KBM-7 (cell line): ENCODE measurements at places on chromosomes 5 and 9.
A peak's percentile ranks its signal among the peaks of the same experiment; 100 is the strongest.

GRCh38 chr9:126618585-126619360 lies 5.0 kb downstream of the LMX1B start:
- no peak for DNase-seq

GRCh38 chr5:88667496-88668201 lies 215.3 kb downstream of the MEF2C start:
- DNase-seq = no peak

- no peak for DNase-seq
These were observed 69.7 kb upstream of the SARDH start for GRCh38 chr9:133807818-133808217.

- no peak for DNase-seq
These were observed 193.2 kb downstream of the MAPKAP1 start for GRCh38 chr9:125513668-125514413.

DNA sequence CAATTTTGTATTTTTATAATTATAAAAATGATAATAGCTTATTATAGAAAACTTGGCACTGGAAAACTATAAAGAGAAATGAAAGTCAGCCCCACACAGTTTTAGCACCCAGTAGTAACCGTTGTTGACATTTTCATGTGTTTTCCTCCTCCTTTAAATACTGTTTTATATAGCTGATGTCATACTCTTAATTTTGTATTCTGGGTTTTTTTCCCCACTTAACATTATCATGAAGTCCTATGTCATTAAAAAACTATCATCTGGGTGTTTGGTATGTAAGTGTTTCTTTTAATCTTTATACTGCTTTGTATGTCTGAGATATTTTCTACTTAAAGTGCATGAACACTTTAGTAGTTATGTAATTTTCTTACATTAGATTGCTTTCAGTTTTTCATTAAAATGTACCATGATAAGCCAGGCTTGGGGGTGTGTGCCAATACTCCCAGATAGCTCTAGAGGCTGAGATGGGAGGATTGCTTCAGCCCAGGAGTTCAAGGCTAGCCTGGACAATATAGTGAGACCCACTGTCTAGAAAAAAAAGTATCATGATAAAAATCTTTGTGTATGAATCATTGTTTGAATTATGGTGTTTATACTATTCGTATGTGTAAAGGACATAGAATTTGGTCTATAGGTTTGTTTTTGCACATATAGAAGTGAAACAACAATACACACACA lies 2.7 kb downstream of the RAD50 start:
- no peak for DNase-seq

- DNase-seq = no peak
These were observed 135.2 kb downstream of the AOPEP start for GRCh38 chr9:94861589-94862272.

- no peak for DNase-seq
These were observed 698.3 kb downstream of the MAT2B start for GRCh38 chr5:164203581-164204225.

- no peak for DNase-seq
These were observed 308.8 kb upstream of the TRPC7 start for GRCh38 chr5:136674178-136674577.

- no peak for DNase-seq
These were observed 9.5 kb downstream of the SPRY4 start for GRCh38 chr5:142315096-142315900.

GRCh38 chr9:88925481-88925880 lies 65.8 kb upstream of the S1PR3 start:
- DNase-seq = no peak

GRCh38 chr9:135016037-135016640 lies 71.3 kb upstream of the OLFM1 start:
- DNase-seq = no peak

DNA sequence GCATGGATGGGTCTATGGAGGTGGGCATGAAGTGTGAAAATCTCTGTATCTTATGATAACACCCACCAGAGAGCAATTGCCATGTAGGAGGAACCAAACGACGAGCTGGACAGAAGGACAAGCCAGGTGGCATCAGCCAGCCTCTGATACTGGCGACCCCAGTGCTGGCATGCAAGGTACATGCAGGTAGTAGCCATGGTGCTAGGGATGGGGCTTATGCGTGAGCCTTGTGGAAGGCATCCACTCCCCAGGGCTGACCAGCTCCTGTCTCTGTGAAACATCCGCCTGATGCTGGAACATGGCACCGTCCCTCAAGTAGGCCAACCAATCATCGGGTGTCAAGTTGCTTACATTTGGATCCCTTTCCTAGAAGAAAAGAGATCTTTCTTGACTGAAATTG lies 412.9 kb downstream of the GADD45G start:
- DNase-seq = no peak

DNA sequence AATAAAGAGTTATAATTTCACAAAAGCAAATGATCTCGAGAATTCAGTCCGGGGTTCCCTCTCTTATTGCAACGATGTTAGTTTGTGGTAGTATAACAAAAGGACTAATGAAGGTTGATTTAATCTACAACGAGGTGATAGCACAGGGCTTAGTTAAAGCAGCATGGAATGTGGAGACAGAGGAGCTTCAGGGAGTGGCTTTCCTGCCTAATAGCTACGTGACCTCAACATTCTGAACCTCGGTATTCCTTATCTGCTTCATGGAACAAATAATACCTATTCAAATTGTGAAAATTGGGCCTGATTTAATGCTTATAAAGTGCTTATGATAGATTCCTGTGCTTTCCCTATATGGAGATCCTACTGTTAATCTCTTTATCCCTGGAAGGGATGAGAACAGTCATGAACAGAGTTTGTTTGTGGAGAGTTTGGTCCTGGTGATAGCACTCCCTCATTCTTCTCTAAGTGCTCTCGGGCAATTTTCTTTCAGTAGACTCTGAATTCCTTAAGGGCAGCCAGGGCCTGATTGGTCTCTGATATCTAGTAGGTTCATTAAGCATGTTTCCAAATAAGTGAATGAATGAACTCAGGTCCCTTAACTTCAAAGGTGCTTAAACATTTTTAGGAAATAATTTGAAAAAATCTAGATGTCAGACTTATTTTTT lies 104.1 kb upstream of the TUT7 start:
- no peak for DNase-seq

DNA sequence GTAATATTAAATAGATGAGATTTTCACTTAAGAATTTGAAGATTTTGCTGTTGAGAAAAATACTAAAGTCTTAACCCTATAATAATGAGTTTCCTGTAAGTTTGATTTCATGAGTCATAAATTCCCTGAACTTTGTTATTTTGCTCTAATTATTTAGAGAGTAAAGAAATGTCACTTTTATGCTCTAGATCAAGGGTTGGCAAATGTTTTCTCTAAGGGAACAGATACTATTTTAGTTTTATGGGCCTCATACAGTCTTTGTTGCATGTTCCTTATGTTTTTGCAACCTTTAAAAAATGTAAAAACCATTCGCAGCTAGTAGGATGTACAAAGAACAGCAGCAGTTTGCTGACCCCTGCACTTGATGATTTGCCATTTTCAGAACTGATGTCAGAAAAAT lies 480 bp upstream of the TXNDC8 start:
- no peak for DNase-seq

DNA sequence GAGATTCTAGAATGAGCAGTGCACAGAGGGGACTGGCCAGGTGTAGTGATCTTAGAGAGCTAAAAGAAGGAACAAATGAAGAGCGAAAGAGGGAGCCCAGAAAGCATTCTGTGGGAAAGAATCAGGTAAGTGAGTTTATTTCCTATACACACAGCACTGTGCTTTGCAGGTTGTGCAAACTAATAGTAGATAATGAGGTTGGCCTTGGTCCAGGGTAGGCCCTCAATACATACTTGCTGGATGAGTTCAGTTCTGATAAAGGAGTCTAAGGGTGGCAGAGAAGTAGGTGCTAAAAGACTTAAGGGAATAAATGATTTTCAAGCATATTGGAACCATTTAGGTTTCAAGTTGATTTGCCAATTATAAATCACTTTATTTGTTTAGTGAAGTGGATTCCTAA lies 122.0 kb downstream of the NPR3 start:
- no peak for DNase-seq

DNA sequence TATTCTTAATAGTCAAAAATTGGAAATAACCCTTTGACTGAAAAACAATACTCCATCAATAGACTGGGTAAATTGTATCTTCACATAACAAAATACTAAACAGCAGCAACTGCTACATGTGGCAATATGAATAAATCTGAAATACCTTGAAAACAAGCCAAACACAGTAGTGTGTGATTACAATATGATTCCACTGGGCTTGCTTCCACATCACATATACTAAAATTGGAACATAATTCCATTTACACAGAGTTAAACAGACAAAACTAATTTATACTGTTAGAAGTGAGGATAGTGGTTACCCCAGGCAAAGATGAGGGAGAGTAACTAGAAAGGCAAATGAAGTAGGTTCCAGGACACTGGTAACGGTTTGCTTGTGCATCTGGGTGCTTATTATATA lies 20.4 kb downstream of the FNIP1 start:
- no peak for DNase-seq

GRCh38 chr9:99807276-99807852 lies 14.3 kb upstream of the NR4A3 start:
- DNase-seq = peak; percentile 81

GRCh38 chr5:122237906-122238305 lies 74.1 kb upstream of the SNCAIP start:
- peak; percentile 20 for DNase-seq

- no peak for DNase-seq
These were observed 92.6 kb downstream of the GLIS3 start for GRCh38 chr9:4207123-4207875.
